ENCODE measurements at places on chromosomes 2 and 18.

DNA sequence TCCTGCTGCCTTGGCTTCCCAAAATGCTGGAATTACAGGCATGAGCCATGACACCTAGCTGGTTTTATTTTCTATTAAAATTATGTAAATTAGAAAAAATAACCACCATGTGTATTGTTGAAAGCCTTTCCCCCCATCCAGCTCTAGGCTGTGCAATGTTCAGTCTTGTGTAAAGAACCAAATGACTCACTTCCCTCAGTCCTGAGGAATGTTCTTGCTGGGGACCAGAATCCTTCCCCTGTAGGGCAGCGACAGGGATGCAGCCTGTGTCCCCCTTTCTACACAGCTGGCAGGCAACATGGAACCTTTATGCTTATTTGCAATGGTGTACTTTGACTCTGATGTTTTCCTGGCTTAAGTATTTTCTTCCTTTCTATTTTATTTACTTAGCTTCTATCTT is 29.4 kb downstream of the AOX1 start:
- DNase-seq: no peak

DNA sequence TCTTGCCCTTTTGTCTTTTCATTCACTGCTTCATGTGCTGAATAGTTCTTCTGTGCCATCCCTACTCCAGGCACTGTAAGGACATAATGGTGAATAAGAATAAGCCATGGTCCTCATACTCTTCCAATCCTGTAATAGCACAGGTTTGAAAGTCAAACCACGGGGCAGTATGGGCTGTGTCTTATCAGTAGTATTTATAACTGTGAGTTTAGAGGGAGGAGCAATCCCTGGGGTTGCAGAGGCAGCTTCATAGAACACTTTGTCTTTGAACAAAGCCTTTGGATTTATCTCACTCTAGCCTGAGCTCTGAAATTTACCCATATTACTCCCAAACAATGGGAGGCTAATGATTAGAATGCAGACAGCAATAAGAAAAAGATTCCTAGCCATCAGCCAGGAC is 30.2 kb upstream of the ALK start:
- no peak for DNase-seq

DNA sequence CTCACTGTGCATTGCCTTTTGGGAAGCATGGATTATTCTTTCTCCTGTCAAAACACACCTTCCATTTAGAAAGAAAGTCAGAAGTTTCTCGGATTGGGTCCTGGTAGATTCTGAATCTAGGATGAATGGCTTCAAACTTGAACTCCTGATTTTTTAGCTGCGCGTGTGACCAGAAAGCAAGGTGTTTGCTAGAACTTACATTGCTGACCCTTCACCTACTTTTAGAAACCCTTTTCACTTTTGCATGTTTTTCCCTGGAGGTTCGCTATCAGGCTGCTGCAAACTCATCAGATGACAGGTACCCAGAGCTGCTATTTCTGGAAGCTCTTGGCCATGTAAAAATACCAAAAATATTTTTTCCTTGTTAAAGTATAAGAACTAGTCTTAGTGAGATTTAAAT is 132.0 kb downstream of the QPCT start:
- no peak for DNase-seq

GRCh38 chr2:108629417-108629816 is 89.9 kb upstream of the RANBP2 start:
- no peak for DNase-seq

DNA sequence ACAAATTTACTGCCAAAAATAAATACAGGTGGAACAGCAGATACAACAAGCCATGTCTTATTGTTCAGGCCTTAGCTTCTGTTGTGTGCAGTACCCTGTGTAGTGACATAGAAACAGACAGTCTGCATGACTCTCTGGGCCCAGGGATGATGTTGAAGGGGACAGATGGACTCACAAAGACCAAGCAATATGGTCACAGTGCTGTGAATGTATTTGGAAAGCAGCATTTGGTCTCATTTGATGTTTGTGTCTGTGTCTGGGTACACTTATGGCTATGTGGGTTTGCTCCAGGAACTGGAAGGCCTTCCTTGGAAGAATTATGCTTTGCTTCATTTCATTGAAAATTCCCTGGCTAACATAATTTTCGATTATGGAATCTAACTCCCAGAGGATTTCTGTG is 158.5 kb downstream of the CDC42EP3 start:
- no peak for DNase-seq

DNA sequence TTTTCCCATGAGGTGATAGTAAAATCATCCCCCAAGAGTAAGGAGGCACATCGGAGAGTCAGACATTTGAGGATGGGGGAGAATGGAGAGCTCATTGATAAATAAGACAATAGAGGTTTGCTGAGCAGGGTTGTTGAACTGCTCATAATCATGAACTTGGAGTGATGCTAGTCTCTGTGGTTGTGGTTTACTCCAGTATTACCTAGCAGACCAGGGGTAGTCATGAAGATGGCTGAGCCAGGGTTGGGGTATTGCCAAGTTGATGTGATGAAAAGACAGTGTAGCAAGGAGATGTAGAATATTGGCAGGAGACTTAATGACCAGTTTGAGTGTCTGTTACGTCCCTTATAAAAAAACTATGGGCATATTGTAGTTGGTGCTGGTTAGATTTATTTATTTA is 25.4 kb downstream of the CYBRD1 start:
- no peak for DNase-seq

- peak; percentile 52 for DNase-seq
These were observed 102.8 kb downstream of the HIBCH start for GRCh38 chr2:190216829-190217228.

DNA sequence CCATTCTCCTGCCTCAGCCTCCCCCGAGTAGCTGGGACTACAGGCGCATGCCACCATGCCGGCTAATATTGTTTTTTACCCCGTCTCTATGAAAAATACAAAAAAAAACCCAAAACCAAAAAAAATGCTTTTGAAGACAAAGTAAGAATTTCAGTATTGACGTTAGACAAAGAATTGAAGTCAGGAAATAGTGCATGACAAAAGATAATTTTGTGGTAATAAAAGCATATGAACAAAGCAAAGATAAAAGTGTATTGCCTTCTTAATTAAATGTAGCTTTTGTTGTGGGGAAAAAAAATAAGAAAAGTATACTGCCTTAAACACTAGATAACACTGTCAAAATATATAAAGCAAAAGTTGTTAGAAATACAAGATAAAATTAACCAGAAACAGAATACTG is 86.8 kb downstream of the ANKRD12 start:
- no peak for DNase-seq
